ENCODE measurements at places on chromosomes 2 and 18.

- no peak for DNase-seq
Measured at GRCh38 chr2:232994446-232994845, 18.6 kb downstream of the NGEF start.

DNA sequence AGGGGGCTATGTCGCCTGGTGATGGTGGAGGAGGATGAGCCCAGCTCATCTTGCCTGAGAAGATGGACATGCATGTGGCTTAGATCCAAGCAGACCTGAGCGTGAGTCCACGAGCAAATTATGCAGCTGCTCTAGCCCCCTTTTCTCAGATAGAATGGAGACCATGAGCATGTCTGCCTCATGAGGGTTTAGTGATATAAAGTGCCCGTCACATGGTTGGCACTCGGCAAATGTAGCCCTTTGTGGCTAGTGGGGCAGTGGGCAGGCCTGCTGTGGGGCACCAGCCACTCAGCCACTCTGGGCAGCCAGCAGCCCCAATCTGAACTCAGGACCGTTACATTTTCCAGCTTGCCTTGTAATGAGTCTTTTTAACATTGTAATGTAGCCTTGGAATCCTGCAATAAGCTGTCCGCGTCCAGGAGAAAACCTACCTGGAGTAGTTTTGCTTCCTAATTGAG is 92.1 kb upstream of the HS6ST1 start:
- DNase-seq = no peak

DNA sequence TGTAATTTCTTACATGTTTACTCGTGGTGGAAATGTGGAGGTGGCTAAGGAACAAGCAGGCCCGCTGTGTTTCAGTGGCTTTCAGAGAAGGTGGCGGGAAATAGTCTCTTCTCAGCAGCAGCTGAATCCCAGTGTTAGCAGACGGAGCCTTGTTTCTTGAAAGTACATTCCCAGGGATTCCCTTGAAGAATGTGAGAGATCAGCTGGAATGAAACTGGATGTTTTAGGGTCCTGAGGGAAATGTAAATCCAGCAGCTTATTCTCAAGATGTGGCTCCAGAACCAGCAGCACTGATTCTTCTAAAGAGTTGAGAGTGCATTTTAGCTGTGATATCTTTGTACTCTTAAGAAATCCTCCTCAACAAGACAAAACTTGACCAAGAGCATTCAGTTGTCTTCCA is 59.1 kb downstream of the CDC42EP3 start:
- DNase-seq = no peak

DNA sequence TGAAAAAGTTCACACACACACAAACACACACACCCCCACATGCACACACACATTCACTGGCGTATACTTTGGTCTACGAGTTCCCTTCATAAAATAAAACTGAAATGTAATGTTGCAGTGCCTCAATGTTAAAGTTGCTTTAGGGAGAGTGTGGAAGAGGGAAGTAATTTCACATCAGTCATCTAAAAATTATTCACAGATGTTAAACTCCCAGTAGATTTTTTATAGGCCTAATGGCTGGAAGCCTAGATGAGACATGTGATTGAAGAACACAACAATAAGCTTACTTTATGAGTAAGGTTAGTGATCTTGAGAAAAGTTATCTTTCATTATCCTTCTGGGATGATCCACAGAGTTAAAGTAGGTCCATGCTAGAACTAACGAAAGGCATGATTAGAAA is 506.7 kb upstream of the CNTNAP5 start:
- DNase-seq = no peak

GRCh38 chr2:30437809-30438548 is 9.1 kb upstream of the LCLAT1 start:
- no peak for DNase-seq

GRCh38 chr2:72132981-72133720 is 14.5 kb downstream of the CYP26B1 start:
- no peak for DNase-seq

GRCh38 chr2:176562359-176563078 is 293.3 kb downstream of the MTX2 start:
- no peak for DNase-seq

- DNase-seq = no peak
Measured at GRCh38 chr2:185511925-185512324, 226.7 kb upstream of the FSIP2 start.

DNA sequence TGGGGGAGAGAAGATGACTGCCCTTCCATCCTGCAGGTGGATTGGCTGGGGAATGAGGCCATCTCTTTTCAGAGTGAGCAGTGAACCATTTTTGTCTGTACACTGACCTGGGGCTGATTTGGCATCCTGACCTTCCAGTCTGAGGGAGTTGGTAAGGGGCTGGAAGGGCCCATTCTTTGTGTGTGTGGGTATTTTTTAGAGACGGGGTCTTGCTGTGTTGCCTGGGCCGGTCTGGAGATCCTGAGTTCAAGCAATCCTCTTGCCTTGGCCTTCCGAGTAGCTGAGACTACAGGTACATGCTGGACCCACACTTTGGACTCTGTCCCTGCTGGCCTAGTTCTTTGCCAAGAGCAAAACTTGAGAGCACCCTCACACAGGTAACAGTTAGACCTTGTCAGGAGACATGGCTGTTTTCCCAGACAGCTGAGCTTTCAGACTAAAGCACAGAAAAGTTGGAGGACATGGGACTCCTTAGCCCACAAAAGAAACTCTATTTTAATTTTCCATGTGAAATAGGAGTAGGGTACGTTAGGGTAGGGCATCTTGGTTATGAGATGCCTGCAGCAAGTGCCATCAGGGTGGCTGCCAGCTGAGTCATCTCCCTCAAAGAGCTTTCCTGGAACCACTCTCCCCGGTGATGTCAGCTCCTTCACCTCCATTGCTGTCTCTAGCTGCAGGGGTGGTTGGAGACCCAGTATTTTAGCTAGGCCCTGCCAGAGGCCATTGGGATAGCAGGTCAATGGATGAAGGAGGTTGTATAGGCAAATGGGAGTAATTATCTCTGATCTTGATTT is 60.7 kb downstream of the DGKD start:
- no peak for DNase-seq

DNA sequence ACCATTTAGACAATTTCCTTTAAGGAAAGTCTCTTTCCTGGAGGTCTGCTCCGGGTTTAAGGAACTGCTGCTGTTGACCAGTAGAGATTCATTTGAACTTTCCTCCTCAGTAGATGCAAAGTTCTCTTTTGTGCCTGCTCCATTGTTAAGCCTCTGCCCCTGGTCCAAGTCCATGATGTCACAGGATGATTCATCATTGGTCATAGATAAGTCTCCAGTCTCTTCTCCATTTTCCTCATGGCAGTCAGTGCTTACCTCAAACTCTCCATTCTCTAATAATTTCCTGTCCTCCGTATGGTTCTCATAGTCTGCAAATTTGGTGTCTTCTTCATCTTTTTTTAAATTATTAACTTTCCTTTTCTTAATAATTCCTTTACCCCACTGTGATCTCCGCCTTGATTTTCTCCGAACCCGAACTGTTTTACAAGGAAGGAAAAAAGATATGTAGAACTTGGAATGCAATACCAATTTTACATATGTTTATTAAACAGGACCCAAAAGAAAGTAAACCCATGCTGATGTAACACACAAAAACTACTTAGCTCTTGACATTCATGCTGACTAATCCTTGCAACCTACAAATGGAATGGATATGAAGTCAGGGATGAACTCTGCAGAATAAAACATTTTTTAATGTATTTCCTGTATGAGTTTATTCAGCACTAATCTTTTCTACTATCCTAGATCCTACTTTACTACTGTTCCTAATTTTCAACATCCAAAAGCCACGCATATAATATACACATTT is 169.1 kb downstream of the ATAD2B start:
- DNase-seq = no peak

DNA sequence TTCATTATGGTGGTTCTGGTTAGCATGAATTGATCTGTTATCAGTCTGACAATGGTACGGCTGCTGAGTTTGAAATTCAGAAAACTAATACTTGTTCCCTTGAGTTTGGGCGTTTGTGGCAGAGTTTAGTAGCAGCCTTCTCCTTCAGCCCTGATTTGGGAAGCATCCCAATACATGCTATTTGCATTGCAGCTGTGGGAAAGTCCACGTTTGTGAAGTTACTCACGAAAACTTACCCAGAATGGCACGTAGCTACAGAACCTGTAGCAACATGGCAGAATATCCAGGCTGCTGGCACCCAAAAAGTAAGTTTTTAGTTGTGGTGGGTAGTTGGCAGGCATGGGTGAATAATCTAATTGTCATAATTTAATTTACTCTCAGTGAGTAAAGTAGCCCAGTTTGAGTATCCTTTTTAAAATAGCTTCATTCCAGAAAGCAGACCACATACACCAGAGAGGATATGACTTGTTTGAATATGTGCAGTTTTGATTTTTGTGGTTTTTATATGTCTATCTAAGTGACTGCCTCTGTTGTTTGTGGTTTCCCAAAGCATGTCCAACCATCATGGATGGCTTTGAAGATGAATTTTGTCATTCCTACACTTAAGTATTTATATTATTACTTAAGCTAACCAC is 12.2 kb downstream of the DGUOK start:
- DNase-seq = no peak

DNA sequence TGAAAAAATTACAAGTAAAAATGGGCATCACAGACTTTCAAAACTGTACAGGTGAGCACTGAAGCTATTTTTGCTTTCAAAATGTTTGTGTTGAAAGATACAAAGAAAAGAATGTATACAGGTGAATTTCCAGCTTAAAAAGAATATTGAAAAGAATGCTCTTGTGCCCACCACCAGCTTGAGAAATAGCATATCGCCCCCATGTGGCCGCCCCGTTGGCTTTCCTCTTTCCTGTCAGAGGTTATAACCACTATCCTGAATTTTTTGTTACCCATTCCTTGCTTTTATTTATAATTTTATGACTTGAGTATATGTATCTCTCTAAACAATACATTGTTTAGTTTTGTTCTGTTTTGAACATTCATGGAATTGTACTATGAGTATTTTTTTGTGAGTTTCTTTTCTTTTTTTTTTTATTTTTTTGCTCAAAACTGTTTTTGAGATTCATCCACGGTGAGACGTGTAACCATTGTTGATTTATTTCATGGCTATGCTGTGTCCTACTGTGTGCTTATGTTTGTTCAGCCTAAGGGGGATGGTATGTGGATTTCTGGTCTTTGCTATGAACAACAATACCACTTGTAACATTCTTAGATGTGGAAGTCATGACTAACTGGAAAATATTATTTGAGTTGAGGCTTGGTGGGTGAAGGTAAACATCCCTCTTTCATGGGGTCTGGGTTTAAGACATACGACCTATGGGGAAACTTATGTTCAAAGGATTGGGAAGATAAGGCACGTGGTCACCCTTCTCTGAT is 11.6 kb downstream of the TRPM8 start:
- DNase-seq = no peak

GRCh38 chr2:113755835-113756354 is 547 bp downstream of the SLC35F5 start:
- DNase-seq = no peak

GRCh38 chr2:68878753-68879152 is 7.6 kb upstream of the BMP10 start:
- DNase-seq = no peak

- DNase-seq = peak; percentile 61
Measured at GRCh38 chr18:21897811-21898210, 157.2 kb downstream of the MIB1 start.

DNA sequence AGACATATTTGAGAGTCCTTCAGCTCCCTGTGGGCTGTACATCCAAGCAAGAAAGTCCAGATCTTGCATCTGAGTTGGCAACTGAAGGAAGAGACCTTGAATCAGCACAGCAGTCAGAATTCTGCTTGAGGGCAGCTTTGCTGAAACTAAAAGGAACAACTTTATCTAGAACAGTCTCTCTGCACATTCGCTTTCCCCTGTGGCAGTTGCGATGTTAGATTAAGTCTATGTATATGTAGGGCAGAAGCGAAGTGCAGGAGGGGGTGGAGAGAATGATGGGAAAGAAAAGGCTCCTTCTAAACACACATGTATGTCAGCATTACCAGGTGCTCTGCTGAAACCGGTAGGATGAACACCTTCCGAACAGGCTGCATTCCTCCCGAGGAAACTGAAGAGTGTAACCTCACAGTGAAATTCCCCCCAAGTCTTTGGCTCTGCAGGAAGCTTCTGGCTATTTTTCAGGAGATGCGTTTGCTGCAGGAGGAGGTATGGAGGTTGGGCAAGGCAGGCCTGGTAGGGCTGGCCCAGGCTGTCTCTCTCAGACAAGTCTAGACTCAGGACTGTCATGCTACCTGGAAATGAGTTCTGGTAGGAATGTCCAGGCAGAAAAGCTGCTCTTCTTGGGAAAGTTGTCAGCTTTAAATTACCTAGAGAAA is 70.0 kb upstream of the ATL2 start:
- no peak for DNase-seq

DNA sequence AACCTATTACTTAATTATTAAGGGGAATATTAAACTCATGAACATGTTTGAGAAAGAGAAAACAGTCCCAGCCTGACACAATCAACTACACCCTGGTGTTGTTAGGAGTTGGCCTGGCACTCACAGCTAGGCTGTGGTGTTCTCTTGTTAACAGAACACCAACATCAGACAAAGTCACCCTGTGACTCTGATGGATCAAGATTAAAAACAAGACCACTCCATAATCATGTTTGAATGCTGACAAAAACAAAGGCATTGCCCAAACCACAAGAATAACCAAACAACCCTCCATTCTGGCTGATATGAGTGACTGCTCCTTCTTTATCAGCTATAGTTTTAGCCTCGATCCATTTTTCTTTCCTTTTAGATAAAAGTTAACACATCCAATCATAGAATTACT is 3.0 kb downstream of the BOLL start:
- no peak for DNase-seq

GRCh38 chr2:231290321-231291015 is 92.0 kb downstream of the ARMC9 start:
- DNase-seq = no peak

- DNase-seq = no peak
Measured at GRCh38 chr2:215862351-215862771, 151.0 kb downstream of the MREG start.

DNA sequence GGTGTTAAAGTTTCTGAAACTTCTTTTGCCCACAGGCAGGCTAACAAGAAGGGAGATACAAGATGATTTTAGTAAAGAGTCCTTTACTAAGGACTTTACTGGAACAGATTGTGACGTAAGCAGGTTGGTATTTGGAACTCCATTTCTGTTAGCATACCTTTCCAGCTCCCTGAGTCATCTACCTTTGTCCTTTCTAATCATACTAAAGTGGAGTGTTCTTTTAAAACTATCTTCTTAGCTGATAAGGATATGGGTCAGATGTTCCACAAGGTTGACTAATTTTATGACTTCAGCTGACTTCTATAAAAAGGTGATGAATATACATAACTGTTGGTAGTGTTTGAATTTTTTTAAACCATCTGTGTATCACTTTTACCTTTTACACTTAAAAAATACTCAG is 21.1 kb downstream of the UGP2 start:
- no peak for DNase-seq

GRCh38 chr2:147939313-147939712 is 81.2 kb downstream of the ORC4 start:
- no peak for DNase-seq

GRCh38 chr2:190535586-190535985 is 1.1 kb upstream of the NEMP2 start:
- no peak for DNase-seq

GRCh38 chr2:230849633-230850357 is 14.9 kb upstream of the ITM2C start:
- no peak for DNase-seq

Measured in progenitor cell of endocrine pancreas (in vitro differentiated cells).